ENCODE measurements at places on chromosomes 13 and 19.

DNA sequence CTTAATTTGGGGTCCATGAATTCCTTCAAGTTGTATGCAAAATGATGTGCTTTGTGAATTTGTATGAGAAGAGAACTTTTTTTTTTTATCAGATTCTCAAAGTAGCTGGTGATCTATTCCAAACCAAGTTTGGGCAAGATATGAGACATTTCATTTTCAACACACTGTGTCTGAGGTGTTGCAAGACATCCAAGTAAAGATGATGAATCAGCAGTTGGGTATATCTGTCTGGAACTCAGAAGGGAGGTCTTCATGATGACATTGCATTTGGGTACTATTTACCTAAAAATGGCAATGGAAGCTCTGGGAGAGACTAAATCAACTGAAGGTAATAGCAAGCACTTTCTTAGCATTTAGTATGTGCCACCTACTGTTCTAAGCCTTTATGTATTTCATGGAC is 2.8 kb downstream of the FAM124A start:
- DNase-seq: no peak

DNA sequence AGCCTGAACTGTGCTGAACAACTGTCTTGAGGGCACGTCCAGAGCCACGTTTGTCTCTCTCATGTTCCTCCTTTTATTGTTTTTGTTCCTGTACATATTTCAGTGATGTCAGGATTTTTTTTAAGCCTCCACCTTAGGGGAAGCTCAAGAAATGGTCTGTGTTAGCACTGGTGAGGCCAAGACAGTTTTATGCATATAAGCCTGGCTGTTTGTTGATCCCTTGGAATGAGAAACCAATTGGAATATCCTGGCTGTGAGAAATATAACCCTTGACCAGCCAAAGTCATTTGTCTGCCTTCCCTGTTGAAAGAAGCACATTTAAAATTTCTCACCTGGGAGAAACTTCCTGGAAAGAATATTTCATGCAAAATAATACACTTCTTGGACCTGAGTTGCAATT is 115.8 kb downstream of the DNAJC15 start:
- no peak for DNase-seq

DNA sequence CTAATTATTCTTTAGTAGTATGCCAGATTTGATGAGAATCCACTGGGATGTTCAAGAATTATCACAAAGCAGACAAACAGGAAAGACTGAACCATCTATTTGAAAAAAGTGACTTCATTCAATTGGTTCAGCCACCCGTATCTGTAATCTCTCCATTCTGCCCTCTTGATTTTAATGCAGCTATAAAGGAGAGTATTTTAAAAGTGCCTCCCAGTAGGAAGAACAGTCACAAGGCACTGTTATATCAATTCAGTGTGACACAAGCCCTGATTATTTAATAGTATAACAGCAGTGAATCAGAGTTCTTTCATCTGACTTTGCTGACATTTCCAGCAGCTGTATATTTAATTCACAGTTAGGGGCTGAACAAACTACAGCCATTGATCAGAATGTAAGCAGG is 77.3 kb upstream of the SLAIN1 start:
- no peak for DNase-seq

GRCh38 chr13:73667756-73668155 is 466.4 kb downstream of the KLF12 start:
- no peak for DNase-seq

- DNase-seq: no peak
Observed at GRCh38 chr19:11397089-11397610, 13.0 kb upstream of the EPOR start.

DNA sequence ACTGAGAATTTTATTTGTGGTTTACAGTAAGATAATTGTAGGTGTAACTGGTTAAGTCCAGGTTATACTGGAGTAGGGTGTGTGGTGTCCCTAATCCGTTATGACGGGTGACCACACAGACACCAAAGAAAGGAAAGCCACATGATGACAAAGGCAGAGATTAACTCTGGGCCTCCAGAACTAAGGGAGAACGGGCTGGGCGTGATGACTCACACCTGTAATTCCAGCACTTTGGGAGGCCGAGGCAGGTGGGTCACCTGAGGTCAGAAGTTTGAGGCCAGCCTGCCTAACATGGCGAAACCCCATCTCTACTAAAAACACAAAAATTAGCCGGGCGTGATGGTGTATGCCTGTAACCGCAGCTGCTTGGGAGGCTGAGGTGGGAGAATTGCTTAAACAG is 10.2 kb upstream of the FUT2 start:
- no peak for DNase-seq

GRCh38 chr19:19409631-19410030 is 4.2 kb downstream of the GATAD2A start:
- DNase-seq: no peak

- DNase-seq: no peak
Observed at GRCh38 chr13:67083519-67083918, 146.6 kb downstream of the PCDH9 start.

DNA sequence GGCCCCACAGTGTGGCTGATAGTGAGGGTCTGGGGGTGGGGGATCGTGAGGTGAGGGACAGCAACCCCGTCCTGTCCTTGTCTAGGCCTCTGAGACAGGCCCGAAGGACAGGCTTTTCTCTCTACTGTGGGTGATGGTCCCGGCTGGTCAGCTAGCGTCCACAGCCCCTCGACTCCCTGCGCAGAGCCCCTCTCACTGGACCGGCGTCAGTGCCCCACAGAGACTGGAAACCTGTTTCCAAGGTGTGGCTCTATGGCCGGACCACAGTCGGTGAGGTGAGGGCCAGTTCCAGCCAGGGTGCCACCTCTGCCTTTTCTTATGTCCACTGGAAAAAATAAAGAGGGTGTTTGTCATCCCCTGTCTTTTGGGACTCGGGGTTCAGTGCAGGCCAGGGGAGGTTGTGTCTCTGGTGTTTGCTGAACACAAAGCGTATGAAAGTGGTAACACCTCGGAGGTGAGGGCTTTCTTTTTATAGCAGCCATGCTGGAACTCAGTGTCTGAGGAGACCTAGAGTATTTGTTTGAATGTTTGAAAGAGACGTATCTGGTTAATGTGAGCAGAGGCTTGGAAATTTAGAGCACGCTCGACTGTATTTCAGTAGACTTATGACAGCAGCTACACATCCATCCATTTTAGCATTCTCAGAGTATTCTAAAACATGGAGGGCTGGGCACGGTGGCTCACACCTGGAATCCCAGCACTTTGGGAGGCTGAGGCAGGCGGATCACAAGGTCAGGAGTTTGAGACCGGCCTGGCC is 22.8 kb downstream of the ATP11A start:
- DNase-seq: no peak

GRCh38 chr19:56577719-56578602 is 10.7 kb downstream of the ZNF470 start:
- no peak for DNase-seq

- DNase-seq: no peak
Observed at GRCh38 chr19:31749231-31749630, 400.0 kb upstream of the TSHZ3 start.

DNA sequence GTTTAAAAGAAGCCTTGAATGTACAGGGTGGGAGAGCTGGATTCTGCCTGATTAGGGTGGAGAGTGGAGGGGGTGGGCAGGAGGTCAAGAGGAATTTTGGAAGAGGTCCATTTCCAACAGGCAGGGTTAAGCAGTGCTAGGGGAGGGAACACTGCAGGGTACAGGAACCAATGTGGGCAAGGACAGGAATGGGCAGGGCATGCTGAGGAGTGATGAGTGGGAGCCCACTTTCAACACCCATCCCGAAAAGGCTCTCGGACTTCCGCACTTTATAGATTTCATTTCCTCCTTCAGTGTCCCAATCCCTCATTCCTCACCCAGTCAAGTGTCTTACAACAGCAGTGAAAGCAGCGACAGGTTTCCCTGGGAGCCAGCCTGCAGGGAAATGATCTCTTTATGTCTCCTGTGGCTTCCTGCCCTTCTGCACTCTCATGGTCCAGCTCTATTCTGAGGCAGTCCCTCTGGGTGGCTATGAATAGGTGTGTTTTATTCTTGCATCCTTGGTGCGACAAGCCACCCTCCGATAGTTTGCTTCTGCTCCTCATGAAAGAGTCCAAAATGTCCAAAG is 50.5 kb upstream of the ZNF507 start:
- no peak for DNase-seq

- no peak for DNase-seq
Observed at GRCh38 chr13:76331943-76332712, 554.1 kb downstream of the KCTD12 start.

- no peak for DNase-seq
Observed at GRCh38 chr19:48950159-48950558, 4.5 kb upstream of the BAX start.

All from left hindlimb (tissue), 1 donor.